ENCODE measurements at places on chromosomes 1 and 21.

- DNase-seq, result no peak
Measured at GRCh38 chr1:93967306-93967705, 58.1 kb upstream of the GCLM start.

GRCh38 chr1:61375082-61375880 lies 292.9 kb downstream of the NFIA start:
- DNase-seq, result no peak

- DNase-seq, result no peak
Measured at GRCh38 chr1:186463511-186463910, 2.6 kb upstream of the PDC start.

DNA sequence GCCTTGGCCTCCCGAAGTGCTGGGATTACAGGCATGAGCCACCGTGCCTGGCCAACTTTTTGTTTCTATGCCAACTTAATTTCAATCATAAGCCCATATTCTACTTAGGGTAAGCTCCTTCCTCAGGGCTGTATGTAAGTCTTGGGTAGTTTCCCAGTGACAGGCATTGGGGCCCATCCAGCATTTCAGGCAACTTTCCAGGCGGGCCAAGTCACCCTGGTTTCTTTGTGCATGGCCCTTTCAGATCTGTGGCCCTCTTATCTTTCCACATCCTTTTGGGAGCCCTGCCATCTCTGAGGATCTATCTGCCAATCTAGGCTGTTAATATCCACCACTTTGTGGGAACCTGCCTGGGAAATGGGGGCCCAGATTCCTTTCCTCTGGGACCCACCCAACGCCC lies 58.7 kb downstream of the TNN start:
- DNase-seq, result no peak

DNA sequence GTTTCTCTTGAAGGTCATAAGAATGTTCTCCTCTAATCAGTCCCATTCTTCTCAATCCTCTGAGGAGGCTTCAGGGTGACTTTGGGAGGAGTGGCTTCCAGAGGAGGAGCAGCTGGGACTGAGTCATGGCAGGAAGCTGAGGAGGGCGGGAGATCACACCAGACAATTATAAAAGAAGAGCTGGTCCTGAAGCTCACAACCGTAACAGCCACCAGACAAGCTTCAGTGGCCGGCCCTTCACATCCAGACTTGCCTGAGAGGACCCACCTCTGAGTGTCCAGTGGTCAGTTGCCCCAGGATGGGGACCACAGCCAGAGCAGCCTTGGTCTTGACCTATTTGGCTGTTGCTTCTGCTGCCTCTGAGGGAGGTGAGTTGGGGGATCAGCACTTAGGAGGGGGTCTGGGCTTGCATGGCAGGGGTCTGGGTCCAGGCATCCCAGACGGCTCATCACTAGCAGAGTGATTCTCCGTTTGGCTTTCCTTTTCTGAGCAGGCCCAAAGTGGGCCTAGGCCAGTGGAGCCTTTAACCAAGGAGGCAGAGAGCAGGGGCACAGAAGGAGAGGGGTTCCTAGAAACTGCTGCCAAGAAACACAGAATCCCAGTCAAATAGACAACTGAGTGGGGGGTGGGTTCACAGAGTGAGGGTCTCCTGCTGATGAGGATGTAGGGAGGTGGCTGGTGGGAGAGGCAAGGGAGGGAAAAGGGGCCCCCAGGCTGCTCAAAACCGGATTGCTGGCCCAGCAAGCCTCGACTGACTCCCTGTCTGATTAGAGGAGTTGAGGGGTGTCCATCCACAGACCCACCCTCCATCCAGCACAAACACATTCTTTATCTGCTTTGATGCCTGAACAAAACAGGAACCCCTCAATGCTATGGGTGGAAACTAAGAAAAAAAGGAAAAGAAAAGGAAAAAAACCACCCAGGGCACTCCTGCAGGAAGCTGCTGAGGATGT lies at the start of gene ECM1:
ECM1 (plus strand) TSS at position 198 of the 953 bp plus-strand sequence; CDS start at position 299, 101 bp downstream.
- no peak for DNase-seq

DNA sequence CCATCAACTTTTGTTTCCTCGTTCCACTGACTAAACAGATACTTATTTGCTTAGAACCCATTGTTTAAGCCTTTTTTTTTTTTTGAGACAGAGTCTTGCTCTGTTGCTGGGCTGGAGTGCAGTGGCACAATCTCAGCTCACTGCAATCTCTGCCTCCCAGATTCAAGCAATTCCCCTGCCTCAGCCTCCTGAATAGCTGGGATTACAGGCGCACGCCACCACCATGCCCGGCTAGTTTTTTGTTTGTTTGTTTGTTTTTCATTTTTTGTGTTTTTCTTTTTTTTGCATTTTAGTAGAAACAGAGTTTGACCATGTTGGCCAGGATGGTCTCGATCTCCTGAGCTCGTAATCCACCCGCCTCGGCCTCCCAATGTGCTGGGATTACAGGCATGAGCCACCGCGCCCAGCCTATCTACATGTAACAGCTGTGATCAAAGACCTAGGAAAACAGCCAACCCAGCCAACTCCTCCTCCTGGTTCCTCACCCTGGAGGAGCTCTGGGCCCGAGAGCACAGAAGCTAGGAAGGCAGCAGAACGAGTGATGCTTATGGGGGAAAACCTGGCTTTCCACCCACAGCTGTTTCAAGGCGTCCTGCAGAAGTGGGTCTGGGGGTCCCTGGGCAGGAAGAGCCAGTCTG lies 32.9 kb downstream of the KCNN3 start:
- DNase-seq, result no peak

- DNase-seq, result no peak
Measured at GRCh38 chr21:24369278-24369677, 1238.0 kb downstream of the MRPL39 start.

- no peak for DNase-seq
Measured at GRCh38 chr1:176799327-176799726, 336.4 kb downstream of the PAPPA2 start.

DNA sequence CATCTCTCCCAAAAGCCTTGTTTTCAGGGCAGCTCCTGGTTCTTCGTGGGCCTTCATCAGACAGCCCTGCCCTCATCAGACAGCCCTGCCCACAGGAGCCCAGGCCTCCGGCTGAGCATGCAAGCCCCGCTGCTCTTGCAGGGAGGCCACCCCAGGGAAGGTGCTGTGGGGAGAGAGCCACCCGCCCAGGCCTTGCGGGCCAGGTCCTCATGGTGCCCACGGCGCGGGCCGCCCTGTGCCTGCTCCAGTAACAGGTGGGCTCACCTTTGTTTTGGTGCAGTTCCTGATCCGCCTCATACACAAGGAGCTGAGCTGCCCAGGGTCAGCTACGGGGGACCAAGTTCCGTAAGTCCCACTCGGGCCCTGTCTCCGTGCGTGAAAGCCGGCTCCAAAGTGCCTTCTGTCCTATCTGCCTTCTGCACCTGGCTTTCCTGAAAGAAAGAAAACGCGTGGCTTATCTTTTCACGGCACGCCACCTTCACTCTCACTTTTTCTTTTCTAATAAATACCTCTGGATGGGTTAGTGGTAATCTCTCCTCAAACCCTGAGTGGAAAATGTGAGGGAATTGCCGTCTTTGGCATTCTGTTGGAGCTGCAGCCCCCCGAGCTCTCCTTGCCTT lies 65.9 kb downstream of the SLC37A1 start:
- no peak for DNase-seq

DNA sequence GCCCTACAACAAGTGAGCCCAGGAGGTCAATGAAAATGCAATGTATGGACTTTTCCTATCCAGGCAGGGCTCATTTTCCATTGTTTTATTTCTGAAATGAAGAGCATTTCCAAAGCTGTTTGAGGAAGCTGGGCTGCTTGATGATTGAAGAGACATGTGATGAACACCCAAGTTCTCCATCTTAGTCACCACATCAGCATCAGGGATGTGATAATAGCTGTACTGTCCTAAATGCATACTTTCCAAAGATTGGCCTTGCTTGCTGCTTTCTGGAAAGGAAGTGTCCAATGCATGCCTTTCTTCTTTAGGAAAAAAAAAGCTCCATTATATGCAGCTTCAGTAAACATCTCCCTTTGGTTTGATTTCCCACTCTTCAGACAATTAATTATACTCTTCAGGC lies 425.9 kb upstream of the RUNX1 start:
- DNase-seq, result no peak

GRCh38 chr1:86460998-86461397 lies 7.7 kb upstream of the CLCA1 start:
- DNase-seq, result no peak

DNA sequence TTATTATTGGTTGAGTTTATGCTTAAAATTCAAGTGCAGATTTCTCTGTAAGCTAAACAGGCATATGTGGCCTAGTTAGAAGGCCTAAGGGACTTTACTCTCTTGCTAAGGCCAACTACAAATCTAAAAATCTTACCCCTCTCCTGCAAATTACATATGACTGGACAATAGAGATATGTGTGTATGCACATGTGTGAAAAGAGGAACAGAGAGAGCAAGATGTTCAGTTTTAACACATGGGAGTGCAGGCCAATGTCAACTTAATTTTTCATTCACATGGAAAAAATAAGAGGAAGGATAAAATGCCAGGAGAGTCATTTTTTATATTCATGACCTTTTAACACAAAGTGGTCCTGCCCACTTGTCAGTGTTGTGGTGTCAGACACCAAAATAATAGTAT lies 8.5 kb downstream of the OR10K2 start:
- DNase-seq, result no peak

DNA sequence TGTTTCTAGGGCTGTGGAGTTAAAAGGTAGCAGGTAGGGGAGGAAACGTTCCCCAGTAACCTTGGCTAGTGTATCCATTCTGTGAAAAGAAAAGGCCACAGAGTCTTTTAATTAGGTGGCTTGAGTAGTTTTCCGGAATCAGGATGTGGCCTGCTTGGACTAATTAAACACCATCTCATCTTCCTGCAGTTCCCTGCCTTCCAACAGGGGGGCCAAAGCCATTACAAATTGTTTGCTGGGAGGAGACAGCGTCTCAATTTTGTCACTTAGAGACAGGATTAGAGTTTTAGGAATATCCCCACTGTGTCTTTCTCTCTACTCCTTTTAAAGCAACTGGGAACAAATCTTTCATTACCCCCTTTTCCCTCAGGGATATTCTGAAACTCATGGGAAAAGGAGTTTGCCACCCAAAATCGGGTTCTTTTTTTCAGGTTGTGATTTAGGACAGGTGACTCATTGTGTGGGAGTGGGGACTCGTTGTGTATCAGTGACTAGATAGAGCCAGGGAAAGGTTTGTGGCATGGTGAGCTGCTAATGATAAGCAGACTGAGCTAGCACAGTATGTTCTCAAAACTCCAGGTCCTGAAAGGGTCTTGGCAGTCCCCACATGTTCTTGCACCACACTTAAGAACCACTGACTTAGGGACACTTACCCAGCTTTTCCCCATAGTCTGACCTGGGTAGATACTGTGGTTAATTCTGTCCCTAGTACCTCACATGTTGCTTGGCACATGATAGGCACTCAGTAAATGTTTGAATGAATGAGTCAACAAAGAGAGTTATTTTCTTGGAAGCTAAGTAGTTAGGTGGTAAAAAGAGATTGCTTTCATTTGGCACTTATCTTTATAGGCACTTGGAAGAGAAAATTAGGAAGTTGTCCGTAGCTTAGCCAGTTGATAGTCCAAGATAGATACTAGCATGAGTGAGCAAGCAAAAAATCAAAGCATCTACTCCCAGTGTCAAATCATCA lies 22.5 kb downstream of the INTS3 start:
- DNase-seq, result no peak
